HT-29 (cell line): ENCODE measurements at places on chromosomes 3 and 15. TPM values are rescaled to one million over a fixed set of nuclear protein-coding genes. Genes with fewer than 3 reads are reported as not detected.

Gene PLSCR5
- not detected in 2 replicates for total RNA-seq

DNA sequence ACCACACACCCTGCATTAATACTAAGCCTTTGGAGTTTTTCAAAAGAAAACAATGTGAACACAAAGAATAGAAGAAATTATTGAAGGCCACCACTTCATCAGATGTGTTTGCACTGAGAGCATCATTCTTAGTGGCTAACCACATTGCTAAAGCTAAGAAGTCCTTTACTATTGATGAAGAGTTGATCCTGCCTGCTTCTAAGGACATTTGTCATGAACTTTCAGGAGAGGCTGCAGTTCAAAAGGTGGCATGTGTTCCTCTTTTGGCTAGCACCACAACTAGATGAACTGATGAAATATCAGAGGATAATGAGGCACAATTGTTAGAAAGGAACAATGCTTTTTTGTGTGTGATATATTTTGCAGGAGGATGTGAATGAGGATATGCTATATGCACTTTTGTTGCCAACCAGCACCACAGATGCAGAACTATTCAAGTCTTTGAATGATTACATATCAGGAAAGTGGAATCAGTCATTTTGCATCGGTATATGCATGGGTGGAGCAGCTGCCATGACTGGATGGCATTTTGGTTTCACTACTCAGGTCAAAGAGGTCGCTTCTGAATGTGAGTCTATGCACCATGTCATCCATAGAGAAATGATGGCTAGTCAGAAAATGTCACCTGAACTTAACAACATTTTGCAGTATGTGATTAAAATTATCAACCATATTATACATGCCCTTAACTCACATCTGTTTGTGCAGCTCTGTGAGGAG, 2.5 kb upstream of the EID1 start:
- DNase-seq, result no peak

DNA sequence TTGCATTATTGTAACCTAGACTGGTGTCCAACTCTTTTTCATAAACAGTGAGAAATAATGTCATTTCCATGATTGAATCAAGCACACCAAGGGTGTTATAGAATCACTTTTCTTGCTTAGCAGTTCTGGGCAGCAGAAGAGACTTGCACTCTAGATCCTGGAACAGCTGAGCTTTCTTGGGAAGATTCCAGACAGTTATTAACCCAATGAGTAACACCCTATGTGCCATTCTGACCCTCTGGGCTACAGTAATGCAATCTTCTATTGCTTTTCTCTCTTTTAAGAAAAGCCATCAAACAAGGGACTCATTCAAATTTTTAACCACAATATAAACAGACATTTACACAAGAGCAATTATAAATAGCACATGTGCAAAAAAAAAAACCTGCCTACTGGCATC, 39.3 kb upstream of the USP3 start:
- DNase-seq, result peak; percentile 47

DNA sequence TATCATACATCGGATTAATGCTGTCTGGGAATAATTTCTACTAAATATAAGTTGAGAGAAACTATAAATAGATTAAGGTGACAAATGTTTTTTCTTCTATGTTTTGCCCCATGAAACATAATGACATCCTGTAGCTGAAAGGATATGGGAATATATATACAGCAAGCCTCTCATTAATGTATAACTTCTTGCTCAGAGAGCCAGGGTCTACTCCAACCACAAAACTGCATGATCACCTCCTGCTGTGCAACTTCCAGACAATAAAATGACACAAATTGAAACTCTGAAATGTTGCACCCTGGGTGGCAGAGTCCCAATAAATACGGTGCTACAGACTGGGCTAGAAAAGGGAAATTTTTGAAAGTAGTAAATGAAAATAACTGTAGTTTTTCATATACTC, 571.9 kb upstream of the CBLB start:
- no peak for DNase-seq

DNA sequence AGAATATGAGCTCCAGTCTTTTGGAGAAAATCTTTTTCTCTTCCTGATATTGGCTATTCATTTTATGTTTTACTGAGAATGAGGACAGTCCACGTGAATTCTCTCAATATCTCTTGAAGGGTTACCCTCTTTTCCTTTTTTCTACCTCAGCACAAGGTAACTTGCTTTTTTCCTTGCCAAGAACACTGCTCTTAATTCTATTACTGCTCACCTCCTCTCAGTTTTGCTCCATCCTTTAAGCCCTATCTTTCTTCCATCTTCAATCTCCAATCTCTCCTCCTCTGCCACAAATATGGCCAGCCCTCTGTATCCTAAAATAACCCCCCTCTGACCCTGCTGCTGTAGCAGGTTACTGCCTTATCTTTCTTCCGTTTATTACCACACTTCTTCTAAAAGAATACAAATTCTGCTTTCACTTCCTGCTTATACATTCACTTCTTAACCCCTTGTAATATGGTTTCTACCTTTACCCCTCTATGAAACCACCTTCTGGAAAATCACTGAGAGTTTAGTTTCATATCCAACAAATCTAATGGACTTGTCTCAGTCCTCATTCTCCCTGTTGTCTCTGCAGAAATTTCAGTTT, 89.0 kb downstream of the NFKBIZ start:
- no peak for DNase-seq

Gene SAMD7
- total RNA-seq, result not detected in 2 replicates

GRCh38 chr15:101210058-101210457, 41.8 kb downstream of the CHSY1 start:
- no peak for DNase-seq

- no peak for DNase-seq
Observed at GRCh38 chr3:69309814-69310213, 76.1 kb downstream of the FRMD4B start.

DNA sequence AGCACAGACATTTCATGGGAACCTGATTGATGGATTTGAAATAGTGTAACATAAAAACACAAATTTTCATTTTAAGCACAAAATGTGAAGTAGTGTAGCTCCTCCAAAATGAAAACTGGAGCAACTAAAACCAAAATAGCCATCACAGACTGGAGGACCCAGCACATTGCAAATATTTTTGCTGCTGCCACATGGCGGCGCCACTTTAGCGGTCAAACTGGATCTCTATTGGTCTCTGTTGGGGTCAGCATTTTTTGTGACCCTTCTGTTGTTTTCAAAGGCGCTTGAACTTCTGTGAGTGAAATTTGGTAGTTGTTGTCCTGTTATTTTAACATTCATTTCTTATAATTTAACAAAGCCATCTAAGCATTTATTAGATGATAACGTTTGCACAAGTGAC, 259.9 kb downstream of the IL20RB start:
- DNase-seq, result peak; percentile 5
